ENCODE measurements at places on chromosomes 7 and 10. TPM values are rescaled to one million over a fixed set of nuclear protein-coding genes. Genes with fewer than 3 reads are reported as not detected.
A peak's percentile ranks its signal among the peaks of the same experiment; 100 is the strongest.

The PRLHR gene
- total RNA-seq = not detected

- H3K27ac ChIP-seq = no peak overlapping the region
- DNase-seq = no peak
- peaks cover 47% of the 10 kb centered on the region for H3K4me1 ChIP-seq
- peak overlapping the region; percentile 84 for H3K4me3 ChIP-seq
- H3K27me3 ChIP-seq = peaks cover 93% of the 10 kb centered on the region
Measured at GRCh38 chr10:99533496-99534449, 1.0 kb downstream of the NKX2-3 start.

GRCh38 chr10:119449760-119450461 lies 92.6 kb downstream of the RGS10 start:
- no peaks in the 10 kb centered on the region for H3K27me3 ChIP-seq
- peaks cover 7% of the 10 kb centered on the region for H3K4me1 ChIP-seq
- H3K27ac ChIP-seq = no peak overlapping the region
- H3K36me3 ChIP-seq = no peaks in the 10 kb centered on the region
- DNase-seq = no peak
- H3K4me3 ChIP-seq = no peak overlapping the region

GRCh38 chr7:37311355-37311754 lies 137.3 kb downstream of the ELMO1 start:
- peak overlapping the region; percentile 51 for H3K4me3 ChIP-seq
- peak; percentile 31 for DNase-seq
- peaks cover 56% of the 10 kb centered on the region for H3K36me3 ChIP-seq
- peaks cover 58% of the 10 kb centered on the region for H3K4me1 ChIP-seq
- no peaks in the 10 kb centered on the region for H3K27me3 ChIP-seq
- H3K27ac ChIP-seq = peak overlapping the region; percentile 76

GRCh38 chr7:154960063-154960790 lies 42.7 kb downstream of the PAXIP1 start:
- H3K27me3 ChIP-seq = no peaks in the 10 kb centered on the region
- H3K4me3 ChIP-seq = no peak overlapping the region
- peak overlapping the region; percentile 9 for H3K27ac ChIP-seq
- DNase-seq = no peak
